ENCODE measurements at places on chromosomes 11 and 22.

- no peak for DNase-seq
Observed at GRCh38 chr22:49735411-49735900, 92.2 kb downstream of the BRD1 start.

GRCh38 chr22:25362215-25362882 is 142.9 kb downstream of the CRYBB2 start:
- DNase-seq, result no peak

- no peak for DNase-seq
Observed at GRCh38 chr11:24738972-24739371, 242.1 kb downstream of the LUZP2 start.

DNA sequence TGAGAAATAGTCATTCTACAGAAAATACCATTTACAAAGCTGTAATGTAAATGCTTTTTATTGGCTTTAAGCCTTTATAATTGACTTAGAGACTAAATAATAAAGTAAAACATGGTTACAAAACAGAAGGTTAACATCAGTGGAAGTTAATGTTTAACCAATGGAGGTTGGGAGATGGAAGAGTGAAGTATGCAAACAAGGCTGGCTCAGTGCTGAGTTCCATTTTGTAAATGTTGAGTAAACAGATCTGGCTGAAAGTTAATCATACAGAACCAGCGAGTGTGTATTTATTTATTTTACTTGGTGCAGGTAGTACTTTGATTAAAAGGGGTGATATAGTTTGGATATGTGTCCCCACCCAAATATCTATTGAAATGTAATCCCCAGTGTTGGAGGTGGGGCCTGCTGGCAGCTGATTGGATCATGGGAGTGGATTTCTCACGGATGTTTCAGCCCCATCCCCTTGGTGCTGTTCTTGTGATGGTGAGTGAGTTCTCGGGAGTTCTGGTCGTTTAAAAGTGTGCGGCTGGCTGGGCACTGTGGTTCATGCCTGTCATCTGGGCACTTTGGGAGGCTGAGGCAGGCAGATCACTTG is 827.4 kb downstream of the OPCML start:
- no peak for DNase-seq

- no peak for DNase-seq
Observed at GRCh38 chr11:128483211-128483788, 104.1 kb downstream of the ETS1 start.

GRCh38 chr11:122559734-122560382 is 95.7 kb upstream of the UBASH3B start:
- DNase-seq, result no peak

DNA sequence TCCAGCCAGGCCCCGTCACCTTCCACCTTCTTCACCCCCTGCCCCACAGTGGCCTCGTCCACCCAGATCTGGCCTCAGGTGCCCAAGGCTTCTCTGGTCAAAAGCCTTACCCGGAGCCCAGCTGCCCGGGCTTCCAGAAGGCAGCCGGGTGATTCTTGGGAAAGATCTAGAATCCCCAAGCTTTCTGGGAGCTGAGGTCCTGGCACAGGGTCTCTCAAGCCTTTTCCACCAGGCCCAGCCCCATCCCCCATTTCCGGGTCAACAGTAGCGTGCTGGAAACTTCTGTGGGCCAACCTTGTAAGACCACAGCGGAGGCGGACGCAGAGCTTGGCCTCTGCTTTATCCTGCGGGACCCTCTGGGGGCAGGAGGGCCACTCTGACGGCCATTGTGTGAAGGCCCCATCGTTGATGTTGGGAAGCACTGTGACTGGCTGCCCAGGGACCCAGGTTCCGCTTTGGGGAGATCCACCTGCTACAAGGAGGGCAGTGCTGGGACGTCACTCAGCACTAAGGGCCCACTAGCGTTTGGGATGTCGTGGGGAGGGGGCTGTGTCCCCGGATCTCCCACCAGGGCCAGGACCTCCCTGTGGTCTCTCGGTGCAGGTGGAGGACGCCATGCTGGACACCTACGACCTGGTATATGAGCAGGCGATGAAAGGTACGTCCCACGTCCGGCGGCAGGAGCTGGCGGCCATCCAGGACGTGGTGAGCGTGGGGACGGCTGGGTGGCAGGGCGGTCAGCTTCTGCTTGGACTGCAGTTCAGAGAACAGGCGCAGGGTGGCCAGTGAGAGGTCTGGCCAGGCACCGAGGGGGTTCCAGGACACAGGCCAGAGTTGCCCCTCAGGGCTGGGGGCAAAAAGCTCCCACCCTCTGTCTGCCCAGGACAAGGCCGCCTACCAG is 11.5 kb downstream of the TSPAN32 start:
- DNase-seq, result no peak

DNA sequence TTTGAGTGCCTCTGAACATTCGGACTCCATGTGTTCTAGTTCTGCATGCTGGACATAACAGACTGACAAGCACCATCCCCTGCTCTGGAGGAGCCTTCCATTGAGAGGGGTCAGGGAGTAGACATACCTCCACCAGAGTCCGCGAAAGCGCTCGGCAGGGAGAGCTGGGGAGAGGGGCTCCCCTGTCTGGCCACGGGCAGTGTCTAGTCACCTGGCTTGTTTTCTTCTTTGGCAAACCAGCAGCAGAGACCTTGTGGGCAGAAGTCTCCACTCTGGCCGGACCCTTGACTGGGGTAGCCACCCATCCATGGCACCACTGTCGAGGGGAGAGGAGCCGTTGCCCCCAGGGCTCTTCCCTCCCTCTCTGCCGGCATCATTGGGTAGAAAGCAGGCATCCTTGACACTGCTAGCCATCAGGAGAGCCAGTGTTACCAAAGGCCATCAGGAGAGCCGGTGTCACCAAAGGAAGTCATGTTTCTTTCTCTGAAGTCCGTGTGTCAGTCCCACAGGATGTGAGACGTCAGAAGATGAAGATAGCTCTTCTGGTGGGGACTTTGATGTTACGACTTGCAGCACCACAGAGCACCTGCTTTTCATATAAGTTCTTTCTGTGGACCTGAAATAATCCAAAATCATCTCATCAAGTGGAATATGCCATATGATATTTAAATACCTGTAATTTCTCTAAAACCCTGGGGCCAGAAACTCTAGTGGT is 305.6 kb downstream of the TBC1D22A start:
- no peak for DNase-seq
